ENCODE measurements at places on chromosomes 2 and 18. TPM values are rescaled to one million over a fixed set of nuclear protein-coding genes. Genes with fewer than 3 reads are reported as not detected.

MPV17 gene
- 191 TPM for polyA plus RNA-seq

ALPI gene
- polyA plus RNA-seq: not detected

SLC19A3 gene
- polyA plus RNA-seq: not detected

NR4A2 gene
- 1.0 TPM for polyA plus RNA-seq

REG3A gene
- polyA plus RNA-seq: not detected

KIAA1328 gene
- 3.9 TPM for polyA plus RNA-seq

DQX1 gene
- polyA plus RNA-seq: 0.02 TPM

PDCD1 gene
- not detected for polyA plus RNA-seq

MOGAT1 gene
- polyA plus RNA-seq: not detected

UBXN2A gene
- 13.1 TPM for polyA plus RNA-seq

- DNase-seq: no peak
Measured at GRCh38 chr2:171652416-171652785, 34.9 kb upstream of the DYNC1I2 start.

DNA sequence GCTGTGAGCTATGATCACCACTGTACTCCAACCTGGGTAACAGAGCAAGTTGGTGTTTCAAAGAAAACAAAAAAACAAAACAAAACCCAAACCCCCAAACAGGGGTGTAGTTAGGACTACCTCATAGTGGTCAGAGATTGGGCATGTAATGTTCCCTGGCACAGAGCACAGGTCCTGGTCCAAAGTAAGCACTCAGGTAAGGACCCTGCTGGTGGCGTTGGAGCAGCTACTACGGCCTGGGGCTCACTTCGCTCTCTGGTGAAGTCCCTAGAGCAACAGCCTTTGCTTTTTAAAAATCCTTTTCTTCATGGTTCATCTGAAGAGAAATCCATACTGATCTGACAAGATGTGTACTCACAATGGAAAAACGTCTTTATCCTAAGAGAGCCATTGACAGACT lies 130.4 kb downstream of the ZNF236 start:
- DNase-seq: no peak

- no peak for DNase-seq
Measured at GRCh38 chr2:145807968-145808367, 1288.0 kb upstream of the ZEB2 start.

- no peak for DNase-seq
Measured at GRCh38 chr18:59620381-59620780, 76.8 kb downstream of the CCBE1 start.

GRCh38 chr2:206831442-206831995 lies 66.1 kb downstream of the FASTKD2 start:
- DNase-seq: no peak

DNA sequence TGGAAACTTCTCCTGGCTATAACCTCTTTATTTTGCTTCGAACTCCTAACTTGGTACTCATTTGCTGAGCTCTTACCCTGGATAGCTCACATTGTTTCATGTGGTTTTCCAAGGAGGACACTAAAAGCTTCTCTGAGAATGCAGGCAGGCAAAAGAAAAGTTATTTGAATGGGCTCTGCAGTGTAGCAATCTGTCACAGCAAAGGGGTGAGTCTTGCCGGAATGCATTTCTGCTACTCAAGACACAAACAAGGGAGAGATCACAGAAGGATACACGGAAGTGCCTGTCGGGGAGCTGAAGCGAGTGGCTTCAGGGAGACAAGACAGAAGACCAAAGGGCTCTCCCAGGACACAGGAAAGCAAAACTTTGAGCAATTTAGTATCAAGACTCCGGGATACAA lies 265.4 kb downstream of the SS18 start:
- no peak for DNase-seq

- DNase-seq: no peak
Measured at GRCh38 chr2:172092716-172093415, 7.6 kb downstream of the DLX1 start.

DNA sequence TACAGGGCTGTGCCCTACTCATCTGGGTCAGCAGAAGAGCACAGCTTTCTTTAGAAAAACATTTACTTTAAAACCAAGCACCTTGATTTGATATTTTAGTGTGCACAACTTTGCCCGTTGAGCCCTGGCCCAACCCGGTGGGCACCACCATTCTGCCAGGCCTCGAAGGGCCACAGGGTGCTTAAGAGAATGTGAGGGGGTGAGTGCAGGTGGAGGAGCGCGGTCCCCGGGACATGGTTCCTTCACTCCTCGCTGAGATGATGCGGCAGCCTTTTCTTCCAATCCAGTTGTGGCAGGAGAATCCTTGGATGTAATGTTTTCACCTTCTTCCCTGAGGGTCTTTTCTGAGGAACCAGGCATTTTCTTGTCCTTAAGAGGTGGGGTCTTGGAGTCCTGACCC lies 119.0 kb downstream of the RPIA start:
- DNase-seq: no peak

GRCh38 chr18:24633121-24633520 lies 172.7 kb downstream of the HRH4 start:
- DNase-seq: no peak

DNA sequence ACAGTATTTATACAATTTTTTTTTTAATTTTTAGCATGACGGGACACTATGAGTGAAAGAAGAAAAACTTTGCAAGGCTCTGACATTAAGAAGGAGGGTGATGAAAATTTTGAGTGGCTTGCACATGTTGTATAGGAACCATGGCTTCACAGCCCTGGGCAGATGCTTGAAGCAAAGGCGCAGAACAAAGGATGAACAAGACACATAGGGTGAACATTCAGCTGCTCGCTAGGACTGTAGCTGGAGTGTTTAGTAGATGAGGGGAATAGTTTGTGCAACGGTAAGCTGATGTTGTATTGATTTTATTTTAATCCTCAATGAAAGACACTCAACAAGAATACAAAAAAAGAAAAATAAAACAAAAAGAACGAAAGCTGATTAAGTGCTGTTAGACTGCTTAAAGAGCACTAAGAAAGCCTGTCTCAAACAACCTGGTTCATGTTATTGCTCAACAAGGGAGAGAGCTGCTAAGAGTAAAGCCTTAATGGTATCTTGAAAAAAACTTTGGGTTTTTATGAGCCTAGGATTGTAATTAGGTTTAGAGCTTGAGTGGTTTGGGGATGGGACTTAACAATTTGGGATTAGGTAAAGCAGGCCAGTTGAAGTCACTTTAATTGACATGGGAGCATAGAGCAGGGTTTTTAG lies 41.2 kb upstream of the GCFC2 start:
- DNase-seq: no peak

DNA sequence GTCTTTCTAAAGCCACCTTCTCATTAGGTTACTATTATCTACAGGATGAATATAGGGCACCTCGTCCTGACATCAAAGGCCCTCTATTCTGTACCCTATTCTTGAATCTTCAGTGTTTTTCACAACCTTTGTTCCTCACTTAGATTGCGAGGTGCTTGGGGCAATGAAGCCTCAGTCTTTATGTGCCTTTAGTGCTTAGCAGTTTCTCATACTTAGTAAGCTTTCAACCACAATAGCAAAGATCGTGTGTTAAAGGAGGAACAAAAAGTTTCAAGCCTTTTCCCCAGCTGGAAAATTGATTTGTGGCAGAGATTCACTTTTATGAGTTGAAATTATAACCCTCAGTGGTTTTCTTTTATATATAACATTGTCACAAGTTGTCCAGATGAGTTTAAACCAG lies 226.9 kb downstream of the MYO3B start:
- DNase-seq: no peak

GRCh38 chr2:207632575-207633493 lies 7.6 kb upstream of the METTL21A start:
- DNase-seq: no peak

DNA sequence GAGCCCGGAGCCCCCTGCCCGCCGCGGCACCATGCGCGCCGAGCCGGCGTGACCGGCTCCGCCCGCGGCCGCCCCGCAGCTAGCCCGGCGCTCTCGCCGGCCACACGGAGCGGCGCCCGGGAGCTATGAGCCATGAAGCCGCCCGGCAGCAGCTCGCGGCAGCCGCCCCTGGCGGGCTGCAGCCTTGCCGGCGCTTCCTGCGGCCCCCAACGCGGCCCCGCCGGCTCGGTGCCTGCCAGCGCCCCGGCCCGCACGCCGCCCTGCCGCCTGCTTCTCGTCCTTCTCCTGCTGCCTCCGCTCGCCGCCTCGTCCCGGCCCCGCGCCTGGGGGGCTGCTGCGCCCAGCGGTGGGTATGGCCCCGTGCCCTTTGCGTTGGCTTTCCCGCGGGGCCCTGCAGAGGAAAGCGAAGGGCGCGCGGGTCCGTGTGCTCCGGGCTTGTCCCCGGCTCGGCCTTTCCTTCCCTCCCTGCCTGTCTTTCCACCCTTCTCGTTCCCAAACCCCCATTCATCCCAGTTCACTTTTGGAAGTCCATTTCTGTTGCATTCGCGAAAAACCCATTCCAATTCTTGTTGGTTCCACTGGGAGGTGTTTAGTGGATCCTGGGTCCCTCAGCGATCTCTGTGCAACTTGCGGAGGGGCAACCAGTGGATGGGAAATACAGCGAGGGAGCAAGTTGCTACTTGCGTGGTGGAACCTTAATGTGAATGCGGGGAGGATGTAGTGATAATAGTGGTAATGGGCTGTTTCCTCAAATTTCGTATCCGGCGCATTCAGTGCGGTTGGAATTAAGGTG lies 599 bp downstream of the ADAM23 start:
- DNase-seq: no peak

- no peak for DNase-seq
Measured at GRCh38 chr2:204604061-204604460, 58.8 kb downstream of the PARD3B start.

DNA sequence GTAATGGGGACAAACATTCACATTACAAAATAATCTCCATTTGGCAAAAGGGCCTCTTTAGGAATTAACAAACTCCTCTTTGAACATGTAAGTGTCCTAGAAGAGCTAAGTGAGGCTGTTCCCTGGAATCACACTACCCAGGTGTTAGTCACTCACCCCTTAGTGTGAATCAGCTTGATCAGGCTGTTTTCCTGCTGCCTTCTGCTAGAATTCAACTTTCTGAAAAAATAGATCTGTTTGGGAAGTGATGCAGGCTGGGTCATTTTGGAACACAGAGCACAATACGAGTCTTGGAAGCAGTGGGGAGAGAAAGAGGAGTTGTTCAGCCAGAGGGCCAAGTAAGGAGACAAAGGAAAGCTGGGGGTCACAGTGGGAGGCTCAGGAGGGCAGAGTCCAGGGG lies 40.0 kb downstream of the TTC32 start:
- no peak for DNase-seq

DNA sequence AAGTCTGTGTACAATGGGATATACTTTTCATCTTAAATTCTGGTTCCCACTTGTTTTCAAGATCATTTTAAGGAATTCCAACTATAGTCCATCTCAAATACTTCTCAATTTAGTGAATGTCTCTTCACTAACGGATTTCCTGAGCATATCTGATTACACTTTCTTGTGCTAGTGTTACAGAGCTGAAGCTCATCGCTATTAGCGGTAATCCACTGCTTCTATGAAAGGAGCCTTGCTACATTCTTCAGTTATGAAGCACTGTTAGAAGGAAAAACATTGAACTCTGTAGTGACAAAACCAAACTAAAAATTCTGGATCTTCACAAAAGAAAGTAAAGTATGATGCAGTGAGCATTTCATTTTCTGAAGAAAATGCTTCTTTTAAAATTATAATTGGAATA lies 72.0 kb downstream of the AGPS start:
- DNase-seq: no peak

GRCh38 chr18:58324824-58325480 lies 280.9 kb downstream of the NEDD4L start:
- no peak for DNase-seq

DNA sequence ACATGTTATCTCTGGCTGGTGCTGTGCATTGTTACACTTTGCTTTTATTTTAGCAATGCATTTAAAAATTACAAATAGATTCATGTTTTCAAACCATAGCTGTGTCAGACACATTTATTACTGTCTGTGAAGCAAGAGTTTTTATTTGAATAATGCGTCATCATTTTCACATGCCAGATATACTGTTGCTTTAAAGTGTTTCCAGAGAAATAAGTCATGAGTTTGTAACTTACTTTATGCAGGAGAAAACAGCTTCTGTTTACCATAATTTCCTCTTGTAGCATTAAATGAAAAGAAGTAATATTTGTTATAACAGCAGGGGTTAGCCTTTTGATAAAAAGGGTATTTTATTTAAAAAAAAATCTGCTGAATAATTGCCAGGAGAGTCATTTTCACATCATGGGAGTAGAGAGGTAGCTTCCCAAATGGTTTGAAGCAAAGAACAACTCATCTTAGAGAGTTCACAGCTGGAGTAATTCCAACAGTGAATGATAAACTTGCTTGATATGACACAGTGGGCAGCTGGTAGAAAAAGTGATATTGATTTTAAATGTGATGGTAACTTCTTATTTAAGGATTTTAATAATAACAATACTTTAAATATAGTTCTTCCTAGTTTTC lies 1274.5 kb upstream of the CRIM1 start:
- DNase-seq: no peak

- DNase-seq: no peak
Measured at GRCh38 chr18:79416022-79416676, 20.4 kb downstream of the NFATC1 start.

DNA sequence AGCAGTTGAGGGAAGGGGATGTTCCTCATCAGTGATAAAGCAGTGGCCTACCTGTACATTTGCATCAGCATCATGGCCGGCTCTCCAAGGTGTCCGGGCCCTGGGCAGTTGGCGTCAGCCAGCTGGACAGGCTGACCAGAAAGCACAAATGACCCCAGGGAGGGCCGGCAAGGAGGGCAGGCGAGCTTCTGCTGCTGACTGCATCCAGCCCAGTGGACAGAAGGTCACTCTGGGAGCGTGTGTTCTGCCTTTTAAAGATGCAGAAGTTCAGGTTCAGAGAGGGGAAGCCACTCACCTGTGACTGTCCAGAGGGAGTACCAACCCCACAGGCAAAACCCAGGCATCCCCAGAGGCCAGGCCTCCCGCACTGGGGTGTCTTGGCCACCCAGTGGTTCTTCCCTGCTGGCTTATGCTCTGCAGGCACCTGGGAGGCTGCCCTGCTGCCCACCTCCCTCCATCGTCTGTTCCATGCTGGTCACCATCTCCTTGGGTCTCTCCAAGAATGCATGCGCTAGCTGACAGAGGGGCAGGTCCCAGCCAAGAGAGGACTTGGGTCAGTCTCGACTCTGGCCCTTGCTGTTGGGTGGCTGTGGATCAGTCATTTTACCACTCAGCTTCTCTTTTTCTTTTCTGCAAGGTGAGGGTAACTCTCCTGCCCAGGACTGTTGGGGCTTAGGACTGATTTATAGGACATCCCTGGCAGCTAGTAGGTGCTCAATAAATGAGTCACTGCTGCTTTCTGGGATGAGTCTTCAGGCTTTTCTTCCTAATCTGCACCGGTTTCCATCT lies 89.9 kb downstream of the INHBB start:
- DNase-seq: no peak

DNA sequence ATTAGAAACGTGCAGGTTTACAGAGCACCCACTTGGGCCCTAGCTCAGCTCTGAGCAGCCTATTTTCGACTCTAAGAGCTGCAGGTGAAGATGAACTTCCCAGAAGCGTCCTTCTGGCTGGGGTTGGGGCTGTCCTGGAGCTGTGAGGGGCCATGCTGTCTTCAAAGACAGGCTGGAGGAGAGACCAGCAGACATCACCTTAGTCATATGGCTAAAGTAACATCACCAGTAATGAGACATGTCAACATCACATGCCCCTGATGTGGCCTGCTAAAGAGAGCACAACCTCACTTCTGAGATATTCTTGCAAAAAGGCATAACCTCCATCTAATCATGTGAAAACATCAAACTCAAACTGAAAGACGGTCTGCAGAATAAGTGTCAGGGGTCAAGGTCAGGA lies 87.2 kb upstream of the ZNF532 start:
- no peak for DNase-seq

- DNase-seq: no peak
Measured at GRCh38 chr2:146561996-146562395, 1282.8 kb upstream of the ACVR2A start.
